ENCODE measurements at places on chromosomes 16 and 17. TPM values are rescaled to one million over a fixed set of nuclear protein-coding genes. Genes with fewer than 3 reads are reported as not detected.

FOXN1 gene
- not detected for total RNA-seq

SMTNL2 gene
- total RNA-seq, result not detected

LPO gene
- total RNA-seq, result not detected

TRIM25 gene
- total RNA-seq, result 25.5 TPM

FMNL1 gene
- 0.56 TPM for total RNA-seq

PIK3R6 gene
- not detected for total RNA-seq

CCDC144A gene
- total RNA-seq, result 1.4 TPM

PLLP gene
- not detected for total RNA-seq

KIF1C gene
- 27.4 TPM for total RNA-seq
